ENCODE measurements at places on chromosomes 3 and 15.
A peak's percentile ranks its signal among the peaks of the same experiment; 100 is the strongest.

- DNase-seq, result no peak
These were observed 110.8 kb upstream of the IGF1R start for GRCh38 chr15:98537516-98538060.

- no peak for DNase-seq
These were observed 45.9 kb downstream of the P3H2 start for GRCh38 chr3:190074817-190075216.

DNA sequence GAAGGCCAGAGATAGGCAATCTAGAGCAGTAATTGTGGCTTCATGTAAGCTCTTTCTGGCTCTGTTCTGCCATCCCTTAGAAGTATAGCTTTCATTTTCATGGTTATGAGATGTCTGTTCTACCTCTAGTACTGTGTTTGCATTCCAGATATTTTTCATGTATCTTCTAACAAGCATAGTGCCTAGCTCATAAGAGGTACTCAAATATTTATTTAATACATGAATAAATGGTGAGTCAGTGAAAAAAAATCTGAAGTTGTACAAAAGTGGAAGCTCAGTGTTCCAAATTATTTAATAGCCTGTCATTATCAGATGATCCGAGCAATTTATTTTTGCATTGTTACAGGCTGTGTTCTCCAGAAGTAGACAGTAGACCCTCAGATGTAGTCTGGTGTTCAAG lies 64.3 kb downstream of the OXSM start:
- DNase-seq, result no peak

DNA sequence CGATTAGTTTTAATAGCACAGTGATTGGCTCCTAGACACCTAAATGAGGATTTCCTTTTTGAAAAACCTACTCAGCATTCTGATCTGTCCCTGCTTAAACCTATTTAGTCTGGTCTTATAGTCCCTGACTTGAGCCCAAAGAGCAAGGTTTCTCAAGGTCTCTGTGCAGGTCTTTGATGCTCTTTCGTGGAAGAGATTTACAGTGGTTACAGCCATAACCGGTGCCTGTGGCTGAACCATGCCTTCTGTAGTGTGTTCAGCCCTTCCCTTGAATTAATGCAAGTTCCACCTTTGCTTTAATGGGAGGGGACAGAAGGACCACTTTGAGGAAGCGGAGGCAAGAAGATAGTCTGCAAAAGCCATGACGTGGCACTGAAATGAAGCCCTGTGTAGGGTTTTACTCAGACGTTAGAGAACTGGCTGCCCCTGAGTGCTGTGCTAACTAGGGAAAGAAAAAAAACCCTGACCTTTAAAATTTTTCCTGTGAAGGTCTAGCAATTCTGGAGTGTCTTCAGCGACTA lies 43.0 kb downstream of the ZBTB38 start:
- no peak for DNase-seq

GRCh38 chr15:39327005-39327730 lies 253.7 kb upstream of the THBS1 start:
- DNase-seq, result no peak

DNA sequence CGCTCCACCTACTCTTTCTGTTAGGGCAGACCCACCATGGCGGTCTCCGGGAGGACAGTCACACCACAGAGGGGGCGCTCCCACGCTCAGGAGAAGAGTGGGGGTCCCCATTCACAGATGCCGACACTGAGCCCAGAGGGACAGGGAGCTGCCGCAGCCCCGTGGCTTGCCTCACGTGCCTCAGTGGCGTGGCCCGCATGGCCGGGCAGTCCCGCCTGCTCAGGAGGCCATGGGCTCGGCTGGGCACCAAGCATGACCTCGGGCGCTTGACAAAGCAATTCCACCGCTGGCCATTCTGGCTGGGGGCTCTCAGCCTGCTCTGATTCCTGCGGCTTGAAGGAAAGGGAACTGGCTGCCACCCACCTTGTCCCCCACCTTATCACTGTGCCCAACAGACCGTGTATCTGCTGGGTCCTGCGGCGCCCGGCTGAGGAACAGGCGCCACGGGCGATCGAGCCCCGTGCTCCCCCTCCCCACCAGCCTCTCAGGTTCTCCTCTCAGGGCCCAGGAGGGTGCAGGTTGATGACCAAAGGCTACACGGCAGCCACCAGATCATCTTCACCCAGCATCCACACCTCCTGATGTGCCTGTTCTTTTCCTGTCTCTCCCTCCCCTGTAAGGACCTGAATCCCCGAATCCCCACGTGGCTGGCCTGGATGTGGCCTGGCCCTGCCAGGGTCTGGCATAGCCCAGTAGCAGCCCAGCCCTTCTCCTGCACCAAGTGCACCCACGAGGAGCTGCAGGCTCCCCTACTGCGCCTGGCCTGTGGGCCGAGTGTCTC lies 20.7 kb downstream of the CYFIP1 start:
- no peak for DNase-seq

DNA sequence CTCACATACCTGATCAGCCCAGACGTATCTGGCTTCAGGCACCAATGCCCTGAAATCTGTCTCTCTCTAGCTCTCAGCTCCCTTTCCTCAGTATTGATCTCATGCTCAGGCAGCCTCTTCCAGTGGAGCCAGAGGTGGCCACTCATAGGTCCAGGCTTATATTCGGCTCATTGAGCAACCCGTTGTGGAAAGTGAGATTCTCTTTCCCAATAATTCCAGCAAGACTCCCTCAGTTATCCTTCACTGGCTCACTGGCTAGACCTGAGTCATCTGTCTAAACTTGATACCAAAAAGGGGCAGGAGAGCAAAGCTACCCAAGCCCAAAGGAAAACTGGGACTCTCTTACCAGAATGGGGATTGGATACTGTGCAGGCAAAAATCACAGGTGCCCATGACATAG lies 33.4 kb upstream of the FRMD4B start:
- no peak for DNase-seq

- no peak for DNase-seq
These were observed 475.2 kb upstream of the PPP2R3A start for GRCh38 chr3:135490219-135490915.

DNA sequence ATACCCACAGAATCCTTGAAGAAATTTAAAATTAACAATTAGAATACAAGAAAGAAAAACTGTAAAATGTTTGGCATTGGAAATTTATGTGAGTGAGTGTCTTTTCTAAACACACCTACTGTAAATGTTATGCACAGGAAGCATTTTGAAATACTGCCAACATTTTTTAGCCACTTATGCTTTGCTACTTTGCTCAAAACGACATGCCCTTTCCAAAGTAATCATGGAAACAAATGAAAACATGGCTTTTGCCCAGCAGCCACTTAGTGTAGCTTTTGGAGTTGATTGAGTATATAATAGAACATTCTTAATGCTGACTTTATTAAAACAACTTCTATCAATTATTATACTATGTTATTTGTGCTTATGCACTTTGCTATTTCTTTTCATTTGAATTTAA lies 823.0 kb downstream of the CADM2 start:
- DNase-seq, result no peak

DNA sequence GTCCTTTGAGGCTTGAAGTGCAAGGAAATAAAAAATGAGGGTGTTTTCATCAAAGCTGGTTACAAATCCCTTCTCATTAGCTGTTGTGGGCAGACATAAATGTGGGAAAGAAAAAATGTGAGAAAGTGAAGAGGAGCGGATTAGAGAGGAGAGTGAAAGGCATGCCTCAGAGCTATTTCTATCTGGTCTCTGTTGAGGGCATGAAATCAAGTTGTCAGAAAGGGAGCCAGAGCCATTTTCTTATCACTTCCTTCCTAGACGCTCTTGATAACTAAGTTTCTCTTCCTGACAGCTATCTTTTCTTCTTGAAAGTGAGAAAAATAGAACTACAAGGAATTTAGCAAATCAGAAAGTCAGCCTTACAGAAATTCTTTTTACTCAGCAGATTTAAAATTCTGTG lies 20.8 kb upstream of the CAPN3 start:
- no peak for DNase-seq

- no peak for DNase-seq
These were observed 6.8 kb downstream of the SPINT1 start for GRCh38 chr15:40850576-40851112.

DNA sequence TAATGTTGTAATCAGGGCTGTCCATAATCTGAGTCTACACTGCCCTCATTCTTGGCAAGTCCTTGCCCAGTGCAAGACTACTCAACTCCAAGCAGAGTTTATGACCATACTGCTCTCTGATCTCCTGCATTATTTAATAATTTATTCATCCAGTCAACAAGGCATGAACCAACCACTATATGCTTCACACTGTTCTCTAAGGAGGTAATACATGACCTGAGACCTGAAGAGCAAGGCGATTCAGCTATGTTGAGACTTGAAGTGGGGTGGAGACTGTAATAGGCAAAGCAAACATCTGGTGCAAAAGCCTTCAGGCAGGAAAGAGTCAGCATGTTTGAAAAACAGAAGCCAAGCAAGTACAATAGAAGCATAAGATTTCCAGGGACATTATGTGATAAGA lies 1362.8 kb downstream of the ROBO2 start:
- no peak for DNase-seq

DNA sequence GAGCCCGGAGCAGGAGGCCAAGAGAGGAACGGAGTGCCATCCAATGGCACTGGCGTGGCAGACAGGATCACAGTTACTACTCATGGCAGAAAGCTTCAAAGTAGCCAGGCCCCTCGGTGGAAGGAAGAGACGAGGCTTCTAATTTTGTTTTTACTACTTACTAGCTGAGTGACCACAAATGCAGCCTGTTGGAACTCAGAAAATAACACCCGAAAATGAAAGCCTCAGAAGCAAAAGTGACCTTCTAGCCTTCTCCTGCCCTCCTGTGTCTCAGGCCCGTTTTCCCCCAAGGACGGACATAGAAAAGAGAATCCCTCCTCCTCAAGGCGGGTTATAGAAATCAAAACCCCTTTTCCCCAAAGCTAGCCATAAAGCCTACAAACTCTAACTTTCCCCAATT lies 9.9 kb upstream of the STRA6 start:
- no peak for DNase-seq

GRCh38 chr15:38662033-38662802 lies 97.6 kb upstream of the RASGRP1 start:
- no peak for DNase-seq

GRCh38 chr3:25427155-25427554 lies 908 bp upstream of the RARB start:
- DNase-seq, result no peak

DNA sequence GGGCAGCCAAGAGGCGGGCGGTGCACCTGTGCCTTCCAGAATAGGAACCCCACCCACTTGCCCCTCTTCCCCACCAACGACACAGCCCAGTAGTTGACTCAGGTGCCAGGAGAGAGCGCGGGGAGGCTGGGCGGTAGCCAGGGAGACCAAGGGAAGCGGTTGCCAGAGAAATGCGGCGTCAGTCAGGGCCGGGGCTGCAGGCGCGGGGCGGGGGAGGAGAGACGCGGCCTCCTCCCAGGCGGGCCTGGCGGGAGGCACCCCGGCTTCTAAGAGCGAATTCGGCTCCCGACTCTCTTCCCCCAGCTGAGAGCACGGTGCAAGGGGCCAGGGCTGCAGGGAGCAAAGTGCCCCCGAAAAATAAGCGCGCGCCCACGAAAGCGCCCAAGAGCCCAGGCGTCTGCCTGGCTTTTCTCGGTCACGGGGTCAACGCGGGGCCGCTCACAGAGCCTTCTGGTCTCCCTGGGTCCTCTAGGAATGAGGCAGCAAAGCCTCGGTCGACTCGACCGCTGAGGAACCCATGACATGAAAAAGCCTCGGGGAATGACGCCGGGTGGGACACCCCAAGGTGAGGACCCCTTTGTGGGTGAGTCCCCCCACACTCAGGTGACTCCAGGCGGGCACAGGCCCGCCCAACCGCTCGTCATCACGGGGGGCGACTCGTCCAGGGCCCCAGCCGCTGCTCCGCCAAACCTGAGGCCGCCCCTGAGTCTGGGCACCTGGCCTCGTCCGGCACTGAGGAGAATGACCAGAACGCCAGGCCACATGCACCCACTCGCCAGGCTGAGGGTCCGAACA lies 716 bp downstream of the CPEB1 start:
- no peak for DNase-seq

DNA sequence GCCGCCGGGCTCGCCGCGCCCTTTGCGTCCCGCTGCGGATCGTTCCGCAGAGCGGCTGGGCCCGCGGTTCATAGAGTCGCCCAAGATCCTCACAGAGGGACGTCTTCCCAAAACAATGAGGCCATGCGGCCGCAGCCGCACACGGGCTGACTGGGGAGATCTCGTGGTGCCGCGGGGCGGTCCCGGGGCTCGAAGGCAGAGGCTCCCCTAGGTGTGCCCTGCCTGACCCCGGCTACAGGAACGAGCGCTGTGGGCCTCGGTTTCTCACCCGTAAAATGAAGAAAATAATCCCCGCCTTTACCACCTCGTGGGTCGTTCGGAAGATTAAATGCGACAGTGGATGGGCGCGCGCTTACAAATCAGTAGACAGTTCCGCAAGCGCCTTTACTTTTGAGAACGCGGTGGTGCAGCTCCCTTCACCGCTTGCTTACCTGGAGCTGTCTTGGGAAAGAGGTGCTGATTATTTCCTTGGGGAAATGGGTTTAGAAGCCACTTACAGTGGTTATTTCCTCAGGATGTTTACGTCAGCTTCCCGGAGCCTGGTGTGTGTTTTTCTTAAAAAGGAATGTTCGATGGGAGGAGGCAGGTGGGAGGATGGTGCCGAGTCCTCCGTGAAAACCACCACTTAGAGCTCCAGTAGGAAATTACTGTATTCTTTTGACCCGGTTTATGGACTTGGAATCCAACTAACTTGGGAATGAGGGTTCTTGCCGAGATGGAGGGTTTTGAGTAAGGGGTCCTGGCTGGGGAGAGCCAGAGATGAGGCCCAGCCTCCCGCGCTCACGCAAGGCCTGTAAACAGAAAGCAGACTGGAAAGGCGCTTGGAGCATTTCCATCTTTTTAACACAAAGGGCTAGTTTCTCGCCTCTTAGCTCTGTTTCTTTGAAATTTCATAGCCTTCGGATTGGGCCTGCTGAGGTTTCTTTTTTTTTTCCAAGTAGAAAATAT lies 1.9 kb upstream of the MEX3B start:
- DNase-seq, result peak; percentile 1

DNA sequence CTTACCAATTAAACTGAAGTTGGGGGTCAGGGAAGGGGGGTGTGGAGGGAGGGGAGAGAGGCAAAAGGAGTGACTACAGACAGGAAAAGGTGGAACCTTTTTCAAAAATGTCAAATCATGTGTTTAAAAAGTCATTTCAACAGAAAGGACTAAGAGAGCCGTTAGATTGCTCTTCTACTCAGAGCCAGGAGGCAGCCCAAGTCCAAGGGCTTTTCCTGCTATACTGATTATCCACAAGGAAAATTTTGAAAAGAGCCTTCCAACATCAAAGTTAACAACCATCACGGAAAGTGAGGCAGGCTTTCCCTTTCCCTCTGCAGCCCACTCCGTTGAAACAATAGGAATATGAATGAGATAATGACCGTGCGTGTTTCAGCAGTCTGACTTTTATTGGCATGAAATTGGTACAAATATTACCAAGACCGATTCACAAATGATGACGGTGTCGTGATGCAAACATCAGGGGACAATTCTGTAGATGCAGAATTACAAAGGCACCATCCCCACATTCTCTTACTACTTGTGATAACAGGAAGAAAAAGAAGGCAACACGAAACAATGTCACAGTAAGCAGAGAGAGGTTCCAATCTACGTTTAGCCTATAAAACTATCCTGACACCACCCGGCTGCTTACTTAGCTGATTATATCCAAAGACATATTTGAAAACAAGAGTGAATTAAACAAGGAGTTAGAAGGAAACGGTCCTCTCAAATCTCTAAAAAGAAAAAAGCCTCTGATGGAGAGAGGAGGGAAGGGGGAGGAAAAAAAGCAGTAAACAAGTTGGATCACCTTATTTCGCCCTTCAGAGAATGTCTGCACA lies 453.7 kb downstream of the FOXP1 start:
- DNase-seq, result no peak

Measured in activated CD4-positive, alpha-beta T cell treated with anti-CD3 and anti-CD28 coated beads, Interleukin-2, amount 50 U/mL, for 4 hours (primary cell).